Stomach (tissue), 19 donors: ENCODE measurements at places on chromosomes 13 and 19.
A peak's percentile ranks its signal among the peaks of the same experiment; 100 is the strongest.

GRCh38 chr13:108662528-108662927, 33.1 kb downstream of the MYO16 start:
- H3K27me3 ChIP-seq = no peaks in the 10 kb centered on the region
- H3K36me3 ChIP-seq = no peaks in the 10 kb centered on the region
- H3K4me1 ChIP-seq = no peaks in the 10 kb centered on the region
- no peak for DNase-seq
- no peak overlapping the region for H3K27ac ChIP-seq

DNA sequence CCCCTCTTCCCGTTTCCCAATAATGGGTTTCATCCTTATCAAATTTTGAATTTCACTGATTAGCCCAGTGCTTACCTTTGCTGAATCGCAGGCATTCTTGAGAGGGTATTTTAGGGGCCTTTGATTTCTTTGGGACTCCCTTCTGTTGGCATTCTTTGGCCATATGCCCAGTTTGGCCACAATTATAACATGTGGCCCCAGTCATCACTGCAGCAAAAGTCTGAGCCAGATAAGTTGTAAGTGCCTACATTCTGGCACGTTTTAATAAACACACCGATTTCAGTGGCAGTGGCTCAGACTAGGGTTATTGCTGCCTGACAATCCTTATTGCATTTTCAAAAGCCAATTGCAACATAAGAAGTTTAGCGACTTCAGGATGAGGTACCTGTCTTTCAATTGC, 41.4 kb downstream of the ZNF726 start:
- no peaks in the 10 kb centered on the region for H3K27me3 ChIP-seq
- H3K36me3 ChIP-seq = no peaks in the 10 kb centered on the region
- no peak overlapping the region for H3K27ac ChIP-seq
- H3K4me1 ChIP-seq = no peaks in the 10 kb centered on the region
- H3K4me3 ChIP-seq = no peak overlapping the region

DNA sequence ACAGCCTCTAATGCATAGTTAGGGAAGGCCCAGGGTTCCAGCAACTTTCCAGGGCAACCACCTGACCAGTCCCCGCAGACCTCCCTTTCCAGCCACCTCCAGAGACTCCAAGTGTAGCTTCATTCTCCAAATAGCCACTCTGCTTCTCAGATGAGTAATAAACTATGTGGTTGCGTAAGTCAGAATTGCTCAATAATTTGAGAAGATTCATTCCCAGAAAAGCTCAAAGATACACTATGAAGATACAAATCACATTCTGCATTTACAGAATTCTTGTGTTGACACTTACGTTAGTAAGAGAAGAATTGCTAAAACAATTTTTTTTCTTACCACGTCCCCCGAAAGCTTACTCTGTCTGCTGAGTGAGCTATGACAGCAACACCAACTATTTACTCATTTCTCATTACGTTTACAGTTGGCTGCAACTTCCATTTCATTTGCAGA, 8.2 kb upstream of the LATS2 start:
- H3K4me3 ChIP-seq = no peak overlapping the region
- H3K36me3 ChIP-seq = no peaks in the 10 kb centered on the region
- peak overlapping the region; percentile 58 for H3K27ac ChIP-seq
- H3K27me3 ChIP-seq = no peaks in the 10 kb centered on the region
- peak; percentile 57 for DNase-seq

- H3K4me3 ChIP-seq = no peak overlapping the region
- no peaks in the 10 kb centered on the region for H3K36me3 ChIP-seq
- H3K27ac ChIP-seq = no peak overlapping the region
- no peaks in the 10 kb centered on the region for H3K4me1 ChIP-seq
- no peak for DNase-seq
These were observed 27.8 kb upstream of the IGSF23 start for GRCh38 chr19:44585371-44586133.

- H3K4me3 ChIP-seq = peak overlapping the region; percentile 55
- H3K36me3 ChIP-seq = peaks cover 12% of the 10 kb centered on the region
- no peak for DNase-seq
- peaks cover 4% of the 10 kb centered on the region for H3K27me3 ChIP-seq
These were observed 1.0 kb upstream of the NAT14 start for GRCh38 chr19:55483706-55484592.

DNA sequence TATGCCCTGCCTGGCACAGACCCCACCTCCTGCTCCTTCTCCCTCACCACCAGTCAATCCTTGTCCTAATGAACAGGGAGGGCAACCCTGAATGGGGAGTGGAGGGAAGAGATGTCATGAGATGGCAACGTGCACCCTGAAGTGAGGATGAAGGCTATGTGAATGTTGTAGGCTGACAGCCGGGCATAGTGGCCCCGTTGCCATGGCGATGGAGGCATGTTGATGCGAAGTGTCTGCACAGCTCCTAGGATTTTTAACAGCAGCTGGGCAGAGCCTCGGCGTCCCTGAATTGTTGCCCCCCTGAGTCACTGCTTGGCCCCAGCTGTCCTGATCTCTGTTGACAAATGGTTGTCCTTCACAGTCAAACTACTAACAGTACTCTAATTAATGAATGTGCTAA, 4.8 kb upstream of the ALOX5AP start:
- H3K27me3 ChIP-seq = no peaks in the 10 kb centered on the region
- no peaks in the 10 kb centered on the region for H3K36me3 ChIP-seq
- no peak overlapping the region for H3K27ac ChIP-seq
- H3K4me1 ChIP-seq = no peaks in the 10 kb centered on the region

- H3K27me3 ChIP-seq = no peaks in the 10 kb centered on the region
- no peak overlapping the region for H3K27ac ChIP-seq
- no peaks in the 10 kb centered on the region for H3K36me3 ChIP-seq
- no peaks in the 10 kb centered on the region for H3K4me1 ChIP-seq
These were observed 1639.9 kb downstream of the SLITRK5 start for GRCh38 chr13:89310943-89311672.

- H3K27ac ChIP-seq = no peak overlapping the region
- no peaks in the 10 kb centered on the region for H3K4me1 ChIP-seq
- no peaks in the 10 kb centered on the region for H3K27me3 ChIP-seq
- no peaks in the 10 kb centered on the region for H3K36me3 ChIP-seq
These were observed 449.5 kb downstream of the KLF12 start for GRCh38 chr13:73684750-73685149.

DNA sequence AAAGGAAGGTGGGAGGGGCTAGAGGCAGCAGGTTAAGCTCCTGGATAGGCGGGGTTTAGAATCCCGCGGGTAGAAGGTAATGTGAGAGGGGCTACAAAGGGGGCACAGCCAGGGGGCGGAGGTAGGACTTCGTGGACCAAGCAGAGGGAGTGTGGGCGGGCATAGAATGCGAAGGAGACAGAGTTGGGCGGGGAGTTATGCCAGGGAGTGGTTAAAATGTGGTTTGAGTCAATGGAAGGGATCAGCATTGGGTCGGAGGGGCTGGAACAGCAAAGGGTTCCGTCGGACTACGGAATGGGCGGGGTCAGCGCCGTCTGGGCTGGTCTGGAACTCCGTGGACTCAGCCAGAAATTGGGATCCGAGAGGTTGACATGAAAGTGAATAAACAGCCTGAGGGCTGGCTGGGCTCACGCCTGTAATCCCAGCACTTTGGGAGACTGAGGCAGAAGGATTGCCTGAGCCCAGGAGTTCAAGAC, 3.0 kb downstream of the LTBP4 start:
- H3K27ac ChIP-seq = peak overlapping the region; percentile 89
- DNase-seq = no peak
- H3K36me3 ChIP-seq = no peaks in the 10 kb centered on the region
- peaks cover 67% of the 10 kb centered on the region for H3K27me3 ChIP-seq
- peak overlapping the region; percentile 53 for H3K4me3 ChIP-seq

DNA sequence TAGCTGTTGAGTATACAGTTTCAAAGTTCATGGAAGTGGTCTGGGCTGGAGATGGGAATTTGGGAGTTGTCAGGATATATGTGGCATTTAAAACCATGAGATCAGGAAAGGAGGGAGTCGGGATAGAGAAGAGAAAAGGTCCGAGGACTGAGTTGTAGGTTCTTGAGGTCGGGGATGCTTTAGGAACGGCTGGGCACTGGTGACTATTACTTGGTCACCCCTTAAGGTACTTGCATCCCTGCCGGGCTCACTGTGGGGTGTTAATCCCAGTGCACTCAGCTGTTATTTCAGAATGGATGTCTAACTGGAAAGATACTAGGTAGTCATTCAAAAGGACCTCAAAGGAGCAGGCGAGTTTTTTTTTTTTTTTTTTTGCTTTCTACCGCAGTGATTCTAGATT, 34.2 kb downstream of the WASF3 start:
- no peaks in the 10 kb centered on the region for H3K4me1 ChIP-seq
- no peak for DNase-seq
- H3K4me3 ChIP-seq = no peak overlapping the region
- H3K36me3 ChIP-seq = no peaks in the 10 kb centered on the region
- no peak overlapping the region for H3K27ac ChIP-seq

DNA sequence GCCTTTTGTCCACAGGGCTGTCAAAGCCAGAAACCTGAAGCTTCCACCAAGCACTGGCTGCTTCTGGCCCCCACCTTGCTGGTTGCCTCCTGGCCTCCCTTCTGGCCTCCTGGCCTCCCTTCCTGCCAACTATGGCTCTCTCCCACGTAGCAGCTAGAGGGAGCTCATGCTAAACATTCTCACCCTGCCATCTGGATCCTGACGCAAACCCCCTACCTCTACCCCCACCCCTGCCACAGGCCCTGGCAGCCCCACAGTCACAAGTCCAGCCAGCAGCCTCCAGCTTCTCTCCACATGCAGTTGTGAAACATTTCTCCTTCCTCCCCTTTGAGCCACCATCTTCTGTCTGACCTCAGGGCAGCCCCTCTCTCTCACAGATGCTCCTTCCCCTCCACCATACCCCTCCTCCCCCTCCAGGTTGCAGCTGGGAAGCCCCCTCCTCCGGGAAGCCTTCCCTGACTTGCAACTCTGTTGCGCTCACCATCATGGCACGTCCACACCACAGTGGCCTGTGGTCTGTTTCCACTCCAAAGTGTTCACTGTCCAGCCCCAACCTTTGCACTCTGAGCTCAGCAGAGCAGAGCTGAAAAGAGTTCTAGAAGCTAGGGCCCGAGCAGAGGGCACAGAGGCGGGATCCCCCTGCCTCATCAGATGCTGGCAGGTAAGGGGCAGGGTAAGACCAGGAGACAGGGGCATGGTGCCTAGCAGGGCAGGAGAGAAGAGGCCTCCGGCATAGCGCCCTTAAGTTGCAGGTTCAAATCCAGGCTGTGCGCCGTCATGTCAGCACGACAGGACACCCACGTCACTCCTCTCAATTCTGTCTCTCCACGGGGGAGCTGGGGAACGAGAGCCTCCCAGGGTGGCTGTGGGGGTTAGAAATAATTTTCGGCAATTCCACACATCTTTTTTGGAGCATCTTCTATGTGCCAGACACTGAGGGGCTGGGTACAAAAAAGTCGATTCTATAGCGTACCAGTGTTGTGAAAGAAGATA, 7.3 kb downstream of the ADGRL1 start:
- H3K4me3 ChIP-seq = no peak overlapping the region
- H3K4me1 ChIP-seq = peaks cover 42% of the 10 kb centered on the region
- no peak for DNase-seq
- H3K36me3 ChIP-seq = no peaks in the 10 kb centered on the region
- H3K27me3 ChIP-seq = no peaks in the 10 kb centered on the region

GRCh38 chr19:49923055-49924003, 5.7 kb upstream of the ATF5 start:
- H3K27me3 ChIP-seq = no peaks in the 10 kb centered on the region
- H3K4me3 ChIP-seq = no peak overlapping the region
- H3K4me1 ChIP-seq = peaks cover 40% of the 10 kb centered on the region
- no peak overlapping the region for H3K27ac ChIP-seq
- no peak for DNase-seq

- no peak overlapping the region for H3K4me3 ChIP-seq
- H3K4me1 ChIP-seq = peaks cover 10% of the 10 kb centered on the region
- no peaks in the 10 kb centered on the region for H3K27me3 ChIP-seq
- no peak for DNase-seq
- H3K27ac ChIP-seq = no peak overlapping the region
These were observed 50.1 kb upstream of the ATP12A start for GRCh38 chr13:24630121-24630520.
